ENCODE measurements at places on chromosomes 13 and 19. TPM values are rescaled to one million over a fixed set of nuclear protein-coding genes. Genes with fewer than 3 reads are reported as not detected.

- peak; percentile 32 for DNase-seq
Observed at GRCh38 chr19:51546650-51547396, 15.4 kb upstream of the SIGLEC6 start.

DNA sequence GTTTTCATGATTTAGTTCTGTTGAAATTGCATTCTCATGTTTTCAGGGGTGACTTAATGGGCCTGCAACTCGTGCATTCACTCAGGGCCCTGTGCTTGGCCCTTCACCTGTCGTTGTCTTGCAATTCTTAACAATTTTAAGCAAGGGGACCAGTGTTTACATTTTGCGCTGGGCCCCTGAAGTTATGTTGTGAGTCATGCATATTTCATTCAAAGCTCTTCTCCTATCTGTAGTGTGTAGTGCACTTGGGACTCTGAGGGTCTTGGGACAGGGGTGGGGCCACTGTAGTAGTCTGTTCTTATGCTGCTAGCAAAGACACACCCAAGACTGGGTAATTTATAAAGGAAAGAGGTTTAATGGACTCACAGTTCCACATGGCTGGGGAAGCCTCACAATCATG is 211.2 kb upstream of the RXFP2 start:
- no peak for DNase-seq

DNA sequence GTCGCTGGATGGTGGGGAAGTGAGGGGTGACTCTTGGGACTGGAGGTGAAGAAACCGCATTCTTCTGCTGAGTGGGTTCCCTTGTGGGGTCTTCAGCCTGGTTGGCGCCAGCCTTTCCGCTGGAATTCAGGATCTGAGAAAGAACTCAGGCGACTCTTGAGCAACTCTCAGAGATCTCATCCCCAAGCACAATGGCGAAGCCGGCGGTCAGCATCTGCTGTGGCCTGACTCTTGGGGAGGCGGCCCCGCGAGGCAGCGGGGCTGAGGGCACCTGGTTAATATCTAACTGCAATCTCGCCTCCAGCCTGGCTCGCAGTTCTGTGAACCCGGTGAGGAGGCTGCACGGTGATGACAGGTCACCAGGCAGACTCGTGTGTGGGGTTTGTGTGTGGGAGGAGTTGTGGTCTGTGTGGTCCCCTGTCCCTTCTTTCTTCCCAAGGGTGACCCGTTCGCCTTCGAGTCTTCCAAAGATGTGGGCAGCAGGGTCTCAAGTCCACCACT is 883 bp downstream of the ZNF441 start:
- peak; percentile 52 for DNase-seq

Gene CYP2A6
- total RNA-seq: not detected

Gene KLK14
- total RNA-seq: 0.76 TPM

Data from activated CD4-positive, alpha-beta memory T cell treated with anti-CD3 and anti-CD28 coated beads for 36 hours (primary cell).